Mesendoderm (in vitro differentiated cells): ENCODE measurements at places on chromosomes 4 and X.

DNA sequence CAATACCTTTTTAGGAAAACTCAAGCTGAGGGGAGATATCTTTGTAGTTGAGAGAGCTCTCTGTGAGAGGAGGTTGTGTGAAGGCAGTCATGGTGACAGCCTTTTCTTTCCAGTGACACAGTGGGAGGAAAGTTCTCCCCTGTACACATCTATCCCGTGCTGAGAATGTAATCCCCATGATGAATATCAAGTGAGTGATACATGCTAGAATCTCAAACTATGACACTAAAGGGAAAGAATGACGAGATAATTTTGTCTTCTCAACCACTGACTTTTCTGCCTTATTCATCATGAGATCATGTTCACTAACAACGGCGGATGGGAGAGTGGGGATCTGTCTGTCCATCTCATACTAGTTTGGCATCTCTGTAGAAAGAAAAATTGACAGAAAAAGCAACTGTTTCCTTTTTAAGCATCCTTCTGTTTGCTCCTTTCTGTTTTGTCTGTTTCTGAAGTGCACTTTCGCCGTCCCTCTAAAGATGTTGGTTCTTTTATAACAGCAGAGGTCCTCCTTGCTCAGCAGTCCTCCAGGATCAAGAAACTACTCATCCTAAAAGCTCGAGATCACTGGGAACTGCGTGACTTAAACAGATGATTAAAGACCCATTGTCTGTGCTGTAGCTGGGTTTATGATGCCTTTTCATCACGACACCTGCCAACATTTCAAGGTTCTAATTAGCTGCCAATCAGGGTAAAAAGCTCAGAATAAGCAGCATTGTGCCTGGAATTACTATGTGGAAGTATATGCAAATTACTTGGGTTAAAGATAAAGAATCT is 137.6 kb downstream of the DCK start:
- no peaks in the 10 kb centered on the region for H3K4me1 ChIP-seq
- no peaks in the 10 kb centered on the region for H3K36me3 ChIP-seq
- H3K4me3 ChIP-seq: no peak overlapping the region
- no peak overlapping the region for H3K27ac ChIP-seq
- peak; percentile 20 for DNase-seq

- DNase-seq: peak; percentile 21
- no peaks in the 10 kb centered on the region for H3K4me1 ChIP-seq
- H3K27ac ChIP-seq: no peak overlapping the region
- H3K36me3 ChIP-seq: no peaks in the 10 kb centered on the region
- no peaks in the 10 kb centered on the region for H3K27me3 ChIP-seq
Measured at GRCh38 chr4:170400361-170400760, 310.6 kb upstream of the AADAT start.

DNA sequence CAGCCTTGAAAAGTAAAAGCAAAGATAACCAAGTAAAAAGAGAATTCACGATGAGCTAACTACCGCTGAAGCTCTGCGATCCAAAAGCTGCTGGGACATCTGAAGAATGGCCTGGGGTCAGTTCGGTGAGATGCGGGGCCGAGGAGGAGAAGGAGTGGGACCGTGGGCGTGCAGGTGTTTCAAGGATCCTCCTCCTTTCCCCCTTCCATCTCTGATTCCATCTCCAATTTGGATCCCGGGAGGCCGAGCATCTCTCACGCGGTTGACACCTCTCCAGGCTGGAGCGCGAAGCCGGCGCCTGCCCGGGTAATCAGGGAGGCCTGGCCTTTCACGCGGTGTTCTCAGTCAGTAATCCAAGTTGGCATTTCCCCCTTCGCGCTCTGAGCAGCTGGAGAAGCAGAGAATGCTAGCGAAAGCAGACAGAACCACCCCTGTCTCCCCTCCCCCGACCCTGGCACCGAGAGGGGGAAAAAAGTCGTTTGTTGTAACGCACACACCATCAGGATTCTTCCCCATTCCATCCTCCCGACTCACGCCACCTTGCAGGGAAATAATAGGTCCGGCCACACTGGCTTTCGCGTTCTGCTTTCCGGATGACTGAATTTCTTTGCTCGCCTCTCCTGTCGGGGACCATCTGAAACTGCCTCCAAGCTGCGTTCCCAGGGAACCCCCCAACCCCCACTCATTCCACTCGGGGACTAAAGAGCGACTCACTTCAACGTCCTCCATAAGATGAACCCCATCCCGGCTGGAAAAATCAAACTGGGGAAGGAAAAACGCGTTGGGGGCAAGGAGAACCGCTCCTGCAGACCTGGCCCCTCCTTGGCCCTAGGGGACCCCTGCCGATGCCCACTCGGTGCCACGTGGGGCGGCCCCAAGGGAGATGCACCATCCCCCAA is 6.5 kb downstream of the NEUROG2 start:
- H3K27ac ChIP-seq: no peak overlapping the region
- no peaks in the 10 kb centered on the region for H3K36me3 ChIP-seq
- H3K4me3 ChIP-seq: no peak overlapping the region
- peak; percentile 56 for DNase-seq
- H3K4me1 ChIP-seq: no peaks in the 10 kb centered on the region

DNA sequence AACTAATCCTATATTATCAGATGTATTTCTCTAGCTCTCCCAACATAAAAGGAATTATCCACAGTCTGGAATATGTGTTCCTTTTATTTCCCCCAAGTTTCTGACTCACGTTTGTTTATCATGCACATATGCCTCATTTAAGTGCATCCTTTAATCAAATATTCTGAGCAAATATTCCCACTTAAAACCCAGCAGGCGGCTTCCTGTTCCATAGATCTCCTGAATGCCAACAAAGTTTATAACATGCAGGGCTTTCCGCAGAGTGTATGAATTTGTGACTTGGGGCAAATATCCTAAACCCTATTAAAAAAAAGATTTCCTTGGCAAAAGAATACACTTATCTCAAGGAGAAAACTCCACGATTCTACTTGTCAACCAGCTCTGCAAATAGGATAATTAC is 16.9 kb downstream of the GLRA2 start:
- no peak overlapping the region for H3K4me3 ChIP-seq
- H3K4me1 ChIP-seq: no peaks in the 10 kb centered on the region
- no peaks in the 10 kb centered on the region for H3K27me3 ChIP-seq
- H3K36me3 ChIP-seq: no peaks in the 10 kb centered on the region
- no peak overlapping the region for H3K27ac ChIP-seq

- no peaks in the 10 kb centered on the region for H3K36me3 ChIP-seq
- no peaks in the 10 kb centered on the region for H3K27me3 ChIP-seq
- H3K4me1 ChIP-seq: no peaks in the 10 kb centered on the region
Measured at GRCh38 chrX:136318895-136319597, 18.3 kb downstream of the ADGRG4 start.

DNA sequence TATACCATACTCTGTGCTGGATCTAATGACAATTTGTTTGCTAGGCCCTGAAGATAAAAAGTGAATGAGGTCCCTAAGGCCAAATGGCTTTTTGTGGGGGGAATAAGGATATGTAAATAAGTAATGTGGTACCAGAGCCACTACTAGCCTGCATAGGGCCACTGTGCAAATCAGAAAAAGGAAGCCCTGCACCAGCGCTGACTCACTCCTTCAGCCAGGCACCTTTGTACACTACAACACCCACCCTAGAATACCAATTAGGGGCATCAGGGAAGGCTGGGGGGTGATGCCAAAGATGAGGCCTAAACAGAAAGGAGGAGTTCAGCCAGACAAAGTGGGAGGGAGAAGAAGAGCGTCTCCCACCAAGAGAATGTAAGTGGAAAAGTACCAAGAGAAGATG is 122.2 kb downstream of the CAMK2D start:
- H3K4me3 ChIP-seq: no peak overlapping the region
- no peak overlapping the region for H3K27ac ChIP-seq
- H3K36me3 ChIP-seq: no peaks in the 10 kb centered on the region
- DNase-seq: no peak

GRCh38 chrX:34848281-34848680 is 94.3 kb upstream of the FAM47B start:
- H3K4me3 ChIP-seq: no peak overlapping the region
- H3K27ac ChIP-seq: no peak overlapping the region
- no peak for DNase-seq
- H3K4me1 ChIP-seq: no peaks in the 10 kb centered on the region
- H3K36me3 ChIP-seq: no peaks in the 10 kb centered on the region
